ENCODE measurements at places on chromosomes 5 and 9.

GRCh38 chr5:178382754-178383164, 150.2 kb upstream of the PHYKPL start:
- DNase-seq = no peak

- DNase-seq = no peak
Observed at GRCh38 chr5:111236995-111237394, 12.8 kb downstream of the CAMK4 start.

GRCh38 chr5:142364251-142365145, 39.7 kb upstream of the SPRY4 start:
- DNase-seq = no peak

- DNase-seq = no peak
Observed at GRCh38 chr9:7320139-7320538, 479.4 kb downstream of the DMAC1 start.

GRCh38 chr9:108014353-108014752, 524.8 kb upstream of the KLF4 start:
- no peak for DNase-seq

Data from T-helper 2 cell treated with Interferon-gamma antibody and Interleukin-4, amounts not matched to agents 5 μg/mL and 100 μg/mL, for 36 hours (primary cell).